ENCODE measurements at places on chromosomes 3 and 15.
A peak's percentile ranks its signal among the peaks of the same experiment; 100 is the strongest.

DNA sequence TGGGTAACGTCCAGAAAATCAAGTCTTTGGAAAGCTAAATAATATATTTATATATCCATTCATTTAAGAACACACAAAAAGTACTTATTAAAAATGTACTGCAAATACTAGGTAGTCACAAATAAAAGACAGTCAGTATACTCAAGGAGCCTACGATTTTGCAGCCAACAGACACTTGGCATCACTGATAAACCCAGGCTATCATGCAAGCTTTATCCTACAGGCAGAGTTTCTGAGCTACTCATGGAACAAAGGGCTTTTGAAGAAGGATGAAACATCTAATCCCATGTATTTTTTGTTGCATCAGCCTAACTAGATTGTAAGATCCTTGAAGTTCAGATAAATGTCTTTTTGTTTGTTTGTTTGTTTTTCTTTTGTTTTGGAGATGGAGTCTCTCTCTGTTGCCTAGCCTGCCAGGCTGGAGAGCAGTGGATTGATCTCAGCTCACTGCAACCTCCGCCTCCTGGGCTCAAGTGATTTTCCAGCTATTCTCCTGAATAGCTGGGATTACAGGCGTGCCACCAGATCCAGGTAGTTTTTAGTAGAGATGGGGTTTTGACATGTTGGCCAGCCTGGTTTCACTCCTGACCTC is 319.4 kb upstream of the MDFIC2 start:
- no peak for DNase-seq

DNA sequence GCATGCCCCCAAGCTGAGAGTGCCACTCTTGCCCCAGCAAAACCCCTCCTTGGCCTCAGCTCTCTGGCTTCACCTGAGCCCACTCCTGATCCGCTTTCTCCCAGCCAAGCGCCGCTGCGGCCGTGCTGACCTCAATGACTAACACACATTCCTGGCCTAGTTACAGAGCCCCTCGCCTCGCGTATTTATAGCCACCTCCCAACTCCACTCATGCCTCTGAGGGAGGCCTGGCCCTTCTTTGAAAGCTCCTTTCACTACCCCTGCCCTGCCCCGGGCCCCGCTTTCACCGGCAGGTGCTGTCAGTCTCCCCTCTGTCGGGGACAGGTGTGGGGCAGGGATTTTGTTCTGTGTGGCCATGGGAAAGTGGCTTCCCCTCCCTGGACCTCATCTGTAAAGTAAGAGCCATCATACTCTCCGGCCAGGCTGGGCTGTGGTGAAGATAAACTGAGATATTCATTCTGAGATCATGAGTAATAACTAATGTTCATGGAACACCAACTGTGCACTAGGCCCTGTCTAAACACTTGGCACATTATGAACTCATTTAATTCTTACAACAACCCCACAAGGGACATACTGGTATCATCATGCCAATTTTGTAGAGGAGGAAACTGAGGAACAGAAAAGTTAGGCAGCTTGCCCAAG is 13.2 kb upstream of the ATP2B2 start:
- DNase-seq: no peak

GRCh38 chr3:198070871-198071270 is 110.9 kb downstream of the LMLN start:
- DNase-seq: no peak

DNA sequence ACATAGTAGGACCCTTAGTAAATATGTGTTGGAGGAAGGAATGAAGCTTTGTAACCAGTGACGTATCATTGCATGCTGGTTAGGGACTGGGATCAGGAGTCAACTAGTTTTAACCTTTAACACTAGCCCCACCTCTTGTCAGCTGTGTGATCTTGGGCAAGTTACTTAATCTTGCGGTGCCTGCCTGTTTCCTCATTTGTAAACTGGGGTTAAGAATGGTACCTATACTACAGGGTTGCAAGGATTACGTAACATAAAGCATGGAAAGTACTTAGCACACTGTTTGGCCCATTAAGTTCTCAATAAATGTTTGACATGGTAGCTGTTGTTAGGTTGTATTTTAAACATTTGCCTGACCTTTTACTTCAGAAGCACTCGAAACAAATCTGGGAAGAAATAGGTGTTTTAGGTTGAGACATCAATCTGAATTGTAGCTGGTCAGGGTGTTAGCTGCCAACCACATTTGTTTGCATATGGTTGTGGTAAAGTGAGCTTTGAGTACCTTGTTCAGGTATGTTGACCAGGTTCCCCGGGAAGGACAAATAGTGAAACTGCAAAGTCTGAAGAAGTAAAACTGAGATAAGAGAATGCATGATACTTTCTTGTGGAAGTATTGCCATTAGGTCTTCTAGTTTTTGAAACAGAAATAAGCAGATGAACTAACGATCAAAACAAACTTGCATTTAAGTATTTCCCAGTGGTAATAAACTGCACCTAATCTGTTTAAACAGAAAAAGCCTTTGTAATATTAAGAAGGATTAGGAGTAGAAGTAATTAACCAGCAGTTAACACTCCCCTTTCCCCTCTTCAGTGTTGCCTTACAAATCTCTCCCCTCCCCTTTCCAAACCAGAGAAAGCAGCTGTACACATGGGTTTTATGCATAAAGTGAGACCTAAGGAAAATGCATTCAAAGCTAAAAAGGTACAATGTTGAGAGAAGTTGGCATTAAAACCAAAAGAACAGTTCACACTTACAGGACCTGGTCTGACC is 25.8 kb upstream of the SCAANT1 start:
- DNase-seq: no peak

- DNase-seq: peak; percentile 44
Measured at GRCh38 chr15:31328428-31328968, 1.9 kb downstream of the KLF13 start.

DNA sequence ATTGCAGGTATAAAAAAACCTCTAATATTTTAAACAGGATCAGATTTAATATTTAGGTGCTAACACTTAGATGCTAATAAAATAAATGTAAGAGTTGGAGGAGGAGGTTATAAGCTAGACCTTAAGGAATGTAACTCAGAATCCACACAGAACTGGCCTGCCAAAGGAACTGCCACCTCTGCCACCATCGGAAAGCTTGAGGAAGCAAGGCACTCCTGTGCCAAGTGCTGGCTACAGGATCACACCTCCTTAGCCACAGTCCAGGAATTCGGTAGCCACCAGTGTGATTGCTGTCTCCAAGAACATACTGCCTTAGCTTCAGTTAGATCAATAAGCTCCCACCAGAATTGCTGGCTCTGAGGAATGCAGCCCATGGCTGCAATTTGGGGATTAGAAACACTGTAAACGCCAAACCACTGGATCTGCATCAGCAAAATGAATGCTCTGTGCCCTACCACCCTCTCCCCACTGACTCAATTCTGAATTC is 58.0 kb downstream of the FRMD5 start:
- no peak for DNase-seq

- no peak for DNase-seq
Measured at GRCh38 chr3:10334459-10334858, 13.5 kb upstream of the SEC13 start.

DNA sequence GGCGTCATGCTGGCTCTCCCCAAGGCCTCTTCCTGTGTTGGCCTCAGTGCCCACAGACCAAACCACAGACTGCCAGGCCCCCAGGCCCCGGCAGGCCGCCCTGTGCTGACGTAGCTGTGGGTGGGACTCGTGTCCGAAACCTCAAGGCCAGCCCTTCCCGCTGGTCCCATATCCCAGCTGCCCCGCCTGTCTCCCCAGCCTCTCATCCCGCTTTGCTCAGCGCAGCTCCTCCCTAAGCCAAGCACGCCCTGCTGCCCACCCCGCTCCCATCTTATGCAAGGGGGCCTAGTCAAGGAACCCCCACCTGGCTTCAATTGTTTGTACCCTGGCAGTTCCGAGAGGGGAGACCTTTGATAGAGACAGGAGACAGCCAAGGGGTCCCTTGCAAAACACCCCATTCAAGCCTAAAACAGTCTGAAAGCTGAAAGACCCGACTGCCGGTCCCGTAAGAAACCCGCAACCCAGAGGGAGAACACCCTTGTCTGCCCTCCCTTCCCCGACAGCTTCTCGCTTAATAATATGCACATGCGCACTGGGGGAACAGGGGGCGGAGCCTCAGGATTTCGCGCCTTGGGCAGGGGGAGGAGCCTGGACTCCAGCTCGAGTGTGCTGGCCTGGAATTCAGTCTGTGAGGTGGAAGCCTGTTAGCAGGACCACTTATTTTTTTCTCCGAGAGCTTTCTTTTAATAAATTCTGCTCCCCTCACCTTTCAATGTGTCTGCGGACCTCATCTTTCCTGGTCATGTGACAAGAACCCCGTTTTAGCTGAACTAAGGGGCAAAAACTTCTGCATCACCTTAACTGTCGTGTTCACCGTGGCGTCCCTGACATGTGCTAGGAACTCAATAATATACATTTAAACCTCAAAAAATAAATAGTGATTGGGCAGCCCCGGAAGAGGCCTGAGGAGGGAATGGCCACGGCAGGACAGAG is 17.2 kb downstream of the TNFAIP8L3 start:
- no peak for DNase-seq

DNA sequence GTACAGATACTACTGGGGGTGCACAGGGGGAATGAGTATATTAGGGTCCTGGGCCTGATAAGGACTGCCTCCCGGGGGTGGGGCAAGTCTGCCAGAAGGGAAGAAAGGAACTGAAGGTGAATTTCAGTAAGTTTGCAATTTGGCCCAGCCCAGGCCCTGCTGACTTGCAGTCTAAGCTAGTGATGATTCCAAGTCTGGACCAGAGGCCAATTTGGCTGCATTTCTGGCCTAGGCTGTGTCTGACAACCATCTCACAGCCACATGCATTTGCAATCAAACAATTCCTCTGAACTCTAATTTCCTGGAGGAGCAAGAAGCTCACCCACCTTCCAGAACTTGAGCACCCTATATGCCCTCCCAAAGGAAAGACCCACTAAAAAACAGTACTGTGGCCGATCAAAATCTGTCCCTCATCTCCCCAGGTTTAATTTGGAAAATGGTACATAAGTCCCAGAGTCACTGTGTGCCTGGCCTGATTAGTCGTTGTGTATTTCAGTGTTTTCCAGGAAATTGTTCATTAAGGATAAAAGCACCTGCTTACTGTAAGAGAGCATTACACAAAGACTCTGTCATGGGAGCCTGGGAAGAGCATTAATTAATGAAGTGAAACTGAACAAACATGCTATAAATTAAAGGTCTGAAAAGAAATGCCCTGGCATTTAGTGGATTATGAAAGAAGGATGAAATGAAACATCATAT is 114.5 kb downstream of the MEGF11 start:
- no peak for DNase-seq

GRCh38 chr3:134677196-134677986 is 26.6 kb upstream of the KY start:
- no peak for DNase-seq

GRCh38 chr15:27730868-27731267 is 368.2 kb downstream of the OCA2 start:
- no peak for DNase-seq

GRCh38 chr3:37768107-37768809 is 93.4 kb upstream of the CTDSPL start:
- DNase-seq: no peak

GRCh38 chr3:155704061-155704460 is 40.8 kb downstream of the PLCH1 start:
- no peak for DNase-seq

GRCh38 chr3:125585595-125586223 is 9.6 kb downstream of the OSBPL11 start:
- DNase-seq: no peak

- no peak for DNase-seq
Measured at GRCh38 chr3:26668171-26668570, 45.6 kb downstream of the LRRC3B start.

DNA sequence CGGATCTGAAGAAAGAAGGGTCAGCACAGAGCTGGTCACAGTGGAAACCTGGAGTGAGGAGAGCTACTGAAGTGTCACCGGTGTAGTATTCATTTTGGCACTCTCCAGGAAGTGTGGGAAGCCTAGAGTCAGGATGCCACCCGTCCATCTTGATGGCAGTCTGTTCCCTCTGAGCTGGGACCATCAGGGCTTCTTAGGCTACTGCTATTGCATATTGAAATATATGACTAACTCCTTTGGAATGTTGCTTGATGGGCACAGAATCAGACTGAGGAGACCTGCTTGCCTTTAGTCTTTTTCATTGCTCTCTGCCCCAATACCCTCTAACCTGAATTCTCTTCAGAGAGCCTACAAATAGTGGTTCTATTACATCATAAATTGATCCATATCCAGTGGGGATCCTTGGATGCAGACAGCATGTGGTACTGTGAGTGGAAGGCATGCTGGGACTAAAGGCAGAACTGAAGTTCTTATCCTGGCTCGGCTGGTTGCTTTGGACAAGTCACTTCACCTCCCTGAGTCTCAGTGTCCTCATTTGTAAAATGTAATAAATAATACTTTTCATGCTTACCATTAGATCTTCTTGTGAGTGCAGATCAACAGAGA is 143.5 kb downstream of the PDE8A start:
- DNase-seq: no peak

- DNase-seq: no peak
Measured at GRCh38 chr3:154144825-154145465, 23.8 kb downstream of the ARHGEF26 start.

Data from activated naive CD4-positive, alpha-beta T cell (primary cell).